ENCODE measurements at places on chromosomes 2 and 18.

- no peak for DNase-seq
Measured at GRCh38 chr2:143261986-143262385, 132.8 kb downstream of the ARHGAP15 start.

DNA sequence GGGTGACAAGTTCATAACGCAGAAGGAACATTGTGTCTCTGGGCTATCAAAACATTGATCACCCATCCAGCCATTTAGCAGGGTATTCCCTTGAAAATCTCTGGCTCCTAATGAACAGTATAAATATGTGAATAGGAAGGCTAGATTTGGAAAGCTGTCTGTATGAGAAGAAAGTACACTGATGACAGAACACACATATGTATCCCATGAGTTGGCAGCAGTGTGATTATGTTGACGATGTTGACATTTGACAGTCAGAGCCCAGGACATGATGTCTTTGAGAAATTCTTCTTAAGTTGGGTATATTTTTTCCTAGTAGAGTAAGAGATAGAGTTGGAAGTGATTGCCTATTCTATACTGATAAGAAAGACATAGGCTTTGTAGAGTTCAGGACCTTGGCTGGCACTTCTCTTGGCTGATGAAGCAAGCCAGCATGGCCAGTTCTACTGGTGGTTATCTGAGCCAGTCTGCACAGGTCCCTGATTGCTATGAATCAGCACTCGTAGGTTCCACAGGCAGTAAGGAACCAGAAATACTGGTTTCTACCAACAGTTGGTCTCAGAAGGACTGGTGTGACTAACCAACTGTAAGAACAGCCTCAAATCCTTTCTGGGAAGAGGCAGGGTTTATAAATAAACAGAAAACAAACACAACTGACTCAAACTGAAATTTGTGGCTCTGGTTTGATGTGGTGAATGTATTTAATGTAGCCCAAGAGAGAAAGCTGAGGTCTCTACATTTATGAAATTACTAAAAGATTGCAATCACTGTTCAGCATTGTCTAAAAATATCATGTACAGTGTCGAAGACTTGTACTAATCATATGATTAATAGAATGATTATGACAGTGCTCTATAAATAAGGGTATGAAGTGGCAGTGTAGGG lies 43.9 kb upstream of the RAPH1 start:
- DNase-seq = peak; percentile 99

GRCh38 chr2:239307921-239308613 lies 92.8 kb downstream of the HDAC4 start:
- no peak for DNase-seq

GRCh38 chr2:164073101-164074074 lies 337.6 kb upstream of the FIGN start:
- DNase-seq = no peak

- no peak for DNase-seq
Measured at GRCh38 chr2:39730276-39730675, 48.8 kb downstream of the THUMPD2 start.

- no peak for DNase-seq
Measured at GRCh38 chr2:66446941-66447340, 12.0 kb downstream of the MEIS1 start.

- peak; percentile 80 for DNase-seq
Measured at GRCh38 chr2:227853204-227853629, 18.2 kb upstream of the DAW1 start.

GRCh38 chr2:19878268-19879046 lies 23.3 kb downstream of the TTC32 start:
- no peak for DNase-seq

DNA sequence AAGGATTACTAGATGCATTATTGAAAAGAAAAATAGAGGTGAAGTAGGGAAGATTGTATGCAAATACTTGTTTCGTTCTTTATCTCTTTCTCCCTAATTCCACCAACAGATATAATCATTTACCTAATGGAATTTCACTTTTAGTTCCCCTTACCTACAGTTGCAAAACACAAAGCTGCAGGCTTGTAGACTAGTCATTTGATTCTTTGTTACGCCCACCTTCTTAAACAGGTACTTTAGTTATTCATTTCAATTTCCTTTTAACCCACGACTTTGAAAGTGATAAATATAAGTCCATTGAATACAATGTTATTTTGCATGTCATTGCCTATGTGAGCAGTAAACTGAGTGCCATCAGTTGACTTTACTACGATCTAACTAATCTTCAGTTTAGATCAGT lies 3.9 kb upstream of the HRH4 start:
- no peak for DNase-seq

DNA sequence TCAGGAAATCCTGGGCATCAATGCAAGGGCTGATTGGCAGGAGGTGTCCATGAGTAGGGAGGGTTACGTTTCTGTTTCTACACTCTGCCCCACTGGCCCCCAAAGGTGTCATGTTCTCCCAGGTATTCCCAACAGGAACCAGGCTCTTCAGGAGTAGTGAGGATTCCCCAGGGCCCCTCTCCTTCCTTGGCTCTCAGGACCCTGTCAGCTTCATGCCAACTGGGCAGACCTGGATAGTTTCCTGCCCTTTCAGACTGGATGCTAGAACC lies 480.6 kb upstream of the HS6ST1 start:
- DNase-seq = no peak

- peak; percentile 99 for DNase-seq
Measured at GRCh38 chr2:26008851-26009566, 24.9 kb upstream of the RAB10 start.

GRCh38 chr2:222842491-222843174 lies 18.2 kb upstream of the ACSL3 start:
- DNase-seq = peak; percentile 69

GRCh38 chr2:239911641-239912071 lies 113.5 kb downstream of the NDUFA10 start:
- DNase-seq = no peak

GRCh38 chr2:170500770-170501169 lies 214.4 kb upstream of the SP5 start:
- DNase-seq = no peak

- no peak for DNase-seq
Measured at GRCh38 chr18:55384551-55385275, 203.3 kb downstream of the TCF4 start.

GRCh38 chr2:172998547-172999272 lies 76.9 kb upstream of the MAP3K20 start:
- peak; percentile 48 for DNase-seq

DNA sequence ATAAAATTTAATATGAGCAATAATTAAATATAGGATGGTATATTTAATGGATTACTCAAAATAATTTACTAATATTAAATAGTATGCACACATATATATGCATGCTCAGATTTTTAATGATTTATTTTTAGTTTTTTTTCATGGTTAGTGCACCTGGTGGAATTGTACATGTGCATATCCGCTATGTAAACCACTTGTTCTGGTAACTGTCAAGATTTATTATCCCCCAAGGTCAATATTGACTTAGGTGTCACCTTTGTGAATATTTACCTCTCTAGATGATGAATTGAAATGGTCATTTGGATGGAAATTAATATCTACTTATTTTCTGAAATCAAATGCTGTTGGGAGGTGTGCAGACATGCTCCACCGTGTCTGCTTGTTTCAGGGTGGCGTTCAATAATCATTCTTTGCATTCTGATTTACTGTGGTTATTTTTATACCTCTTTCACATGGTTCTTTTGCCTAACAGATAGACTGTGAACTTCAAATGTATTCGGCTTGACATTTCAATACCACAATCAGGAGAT lies 14.7 kb downstream of the CNTNAP5 start:
- no peak for DNase-seq

- DNase-seq = no peak
Measured at GRCh38 chr18:23053776-23054457, 81.4 kb upstream of the CABLES1 start.

- DNase-seq = peak; percentile 97
Measured at GRCh38 chr18:54776282-54776977, 51.8 kb upstream of the RAB27B start.

- no peak for DNase-seq
Measured at GRCh38 chr2:62383846-62384245, 122.1 kb downstream of the TMEM17 start.

Measured in epithelial cell of prostate (primary cell).